ENCODE measurements at places on chromosomes 2 and 18. TPM values are rescaled to one million over a fixed set of nuclear protein-coding genes. Genes with fewer than 3 reads are reported as not detected.

The FARSB gene
- 26.7 TPM for total RNA-seq

The PLEK gene
- not detected for total RNA-seq

The KCMF1 gene
- total RNA-seq, result 57.9 TPM

The IL36G gene
- total RNA-seq, result 5.0 TPM

The KCNG2 gene
- not detected for total RNA-seq

The DNAH6 gene
- under 0.01 TPM for total RNA-seq

The ASPRV1 gene
- total RNA-seq, result 0.62 TPM
